GM13977 (cell line): ENCODE measurements at places on chromosomes 7 and 10.

DNA sequence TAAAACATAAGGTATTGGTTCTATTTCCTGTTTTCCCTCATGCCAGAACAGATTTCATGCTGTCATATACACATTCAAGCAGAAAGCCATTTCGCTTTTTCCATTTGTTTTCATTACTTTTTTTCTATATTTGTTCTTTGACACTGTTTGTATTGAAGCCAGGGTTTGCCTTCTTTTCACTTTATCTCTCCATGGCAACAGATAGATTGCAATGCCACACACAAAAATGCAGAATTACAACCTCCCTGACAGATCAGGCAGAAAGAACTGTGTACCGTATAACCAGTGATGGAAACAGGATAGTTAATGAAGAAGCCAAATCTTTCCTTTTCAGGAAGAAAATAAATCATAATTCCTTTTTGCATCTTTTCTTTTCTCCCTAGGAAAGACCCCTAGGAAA, 103.0 kb upstream of the PCGF5 start:
- DNase-seq = no peak

DNA sequence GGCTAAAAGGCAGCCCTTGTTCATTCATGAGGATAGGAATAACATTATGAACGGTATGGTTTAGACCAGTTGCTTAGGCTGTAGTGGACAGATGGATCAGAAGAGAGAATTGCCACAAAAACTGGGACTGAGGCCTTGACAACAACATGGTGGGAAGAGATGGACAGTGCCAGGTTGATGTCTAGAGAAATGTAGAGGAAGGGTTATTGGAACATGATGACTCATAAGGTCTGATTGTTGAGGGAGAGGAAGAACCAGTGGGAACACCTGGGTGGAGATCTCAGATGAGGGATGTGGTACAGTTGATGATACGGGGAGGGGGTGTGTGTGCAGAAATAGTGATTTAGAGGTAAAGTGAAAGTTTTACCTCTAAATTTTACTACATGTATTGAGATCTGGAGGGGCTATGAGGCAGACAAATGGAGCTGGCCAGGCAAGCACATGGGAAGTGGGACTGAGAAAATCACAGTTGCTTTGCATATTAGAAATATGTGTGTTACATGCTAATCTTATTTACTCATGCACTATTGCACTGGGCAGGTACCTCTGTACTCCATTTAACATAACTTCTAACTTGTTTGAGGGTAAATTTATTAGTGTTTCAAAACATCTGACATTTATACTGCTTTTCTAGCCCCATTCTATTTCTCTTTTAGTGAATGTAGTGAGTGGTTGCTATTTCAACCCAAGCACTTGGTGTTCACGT, 65.6 kb downstream of the PLCE1 start:
- no peak for DNase-seq

DNA sequence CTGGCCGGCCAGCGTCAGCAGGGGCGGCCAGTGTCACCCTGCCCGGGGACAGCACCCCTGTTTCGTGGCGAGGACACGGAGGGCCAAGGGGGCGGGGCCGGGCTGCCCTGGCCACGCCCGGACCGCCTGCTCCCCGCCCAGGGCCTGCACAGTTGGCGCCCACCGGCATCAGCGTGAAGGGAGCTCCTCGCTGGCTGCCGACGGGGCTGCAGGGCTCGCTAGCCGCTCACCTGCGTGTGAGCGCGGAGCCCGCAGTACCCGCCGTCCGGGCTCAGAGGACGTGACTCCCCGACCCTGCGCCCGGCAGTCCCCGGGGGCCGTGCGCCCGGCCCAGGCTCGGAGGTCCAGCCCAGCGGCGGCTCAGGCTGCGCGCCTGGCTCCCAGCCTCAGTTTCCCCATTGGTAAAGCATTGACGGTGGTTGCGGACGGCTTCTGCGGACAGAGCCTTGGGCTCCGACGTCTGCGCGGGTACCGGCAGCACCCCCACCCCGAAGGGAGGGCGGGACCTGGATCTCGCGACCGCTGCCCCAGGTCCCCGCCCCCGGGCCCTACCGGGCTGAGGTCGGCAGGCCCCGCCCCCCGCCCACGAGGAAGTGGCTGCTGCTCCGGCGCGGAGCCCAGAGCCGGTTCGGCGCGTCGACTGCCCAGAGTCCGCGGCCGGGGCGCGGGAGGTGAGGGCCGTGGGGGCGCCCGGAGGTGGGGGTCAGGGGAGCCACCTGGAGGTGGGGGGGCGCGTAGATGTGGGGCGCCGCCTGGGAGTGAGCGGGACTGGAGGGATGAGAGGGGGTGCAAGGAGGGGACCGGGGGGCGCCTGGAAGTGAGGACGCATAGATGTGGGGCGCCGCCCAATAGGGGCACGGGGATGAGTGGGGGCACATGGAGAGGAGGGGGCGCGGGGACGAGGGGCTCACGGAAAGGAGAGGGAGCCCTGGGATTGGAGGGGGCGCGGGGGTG, at the start of gene ARPC1B:
Gene ARPC1B (plus strand): TSS at position 620 of the 954 bp plus-strand sequence. CDS start 10,985 bp downstream, outside the sequence.
- DNase-seq = peak; percentile 99

GRCh38 chr7:121385800-121386179, 10.3 kb downstream of the FAM3C start:
- DNase-seq = peak; percentile 47

DNA sequence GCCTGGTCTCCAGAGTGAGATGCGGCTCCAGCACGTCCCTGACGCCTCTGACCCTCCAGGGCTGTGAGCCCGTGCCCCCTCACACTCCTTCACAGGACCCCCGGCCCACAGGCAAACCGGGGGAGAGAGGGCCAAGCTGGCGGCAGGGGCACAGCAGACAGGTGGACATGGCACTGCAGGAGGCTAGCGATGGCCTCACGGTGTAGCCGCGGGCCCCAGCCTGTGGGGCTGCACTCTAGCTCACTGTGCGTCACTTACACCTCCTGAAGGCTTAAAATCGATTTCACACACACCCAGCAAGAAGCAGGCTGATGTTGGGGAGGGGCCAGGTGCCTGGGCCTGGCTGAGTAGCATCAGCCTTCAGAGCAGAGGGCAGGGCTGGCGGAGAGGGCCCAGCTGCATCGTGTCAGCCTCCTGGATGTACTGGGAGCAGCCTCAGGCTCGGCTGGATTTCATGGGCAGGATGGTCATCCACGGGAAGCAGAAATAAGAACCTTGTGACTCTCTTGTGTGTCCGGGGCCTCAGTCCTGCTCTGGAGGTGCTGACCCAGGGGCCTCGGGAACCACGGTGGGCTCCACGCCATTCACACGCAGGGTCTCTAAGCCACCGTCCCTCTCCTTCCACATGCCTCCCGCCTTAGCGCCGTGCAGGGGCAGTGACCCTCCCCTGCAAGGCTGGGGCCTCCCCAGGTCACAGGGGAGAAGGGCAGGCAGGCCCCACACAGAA, 19.4 kb upstream of the KNDC1 start:
- no peak for DNase-seq

- no peak for DNase-seq
These were observed 274.6 kb downstream of the ELFN1 start for GRCh38 chr7:1944619-1945210.

GRCh38 chr7:88191911-88192310, 27.9 kb downstream of the SRI start:
- DNase-seq = no peak

GRCh38 chr10:128047351-128047750, 78.9 kb downstream of the MKI67 start:
- peak; percentile 91 for DNase-seq

- DNase-seq = no peak
These were observed 34.0 kb upstream of the ELN start for GRCh38 chr7:73994023-73994422.

DNA sequence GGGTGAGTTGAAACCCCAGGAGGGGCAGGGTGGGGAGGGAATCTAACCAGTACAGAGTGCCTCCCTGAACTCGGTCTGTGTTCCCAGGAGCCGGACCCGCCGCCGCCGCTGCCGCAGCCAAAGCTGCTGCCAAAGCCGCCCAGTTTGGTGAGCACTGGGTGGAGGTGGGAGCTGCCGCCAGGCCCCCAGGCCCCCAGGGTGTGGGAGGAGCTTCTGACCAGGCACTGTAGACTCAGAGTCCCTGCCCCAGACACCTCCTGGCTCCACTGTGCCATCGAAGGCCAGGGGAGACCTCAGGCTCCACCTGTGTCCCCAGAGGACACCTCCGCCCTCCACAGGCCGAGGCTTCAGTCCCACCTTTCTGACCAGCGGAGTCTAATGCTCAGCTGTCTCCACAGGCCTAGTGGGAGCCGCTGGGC, 20.4 kb upstream of the LIMK1 start:
- no peak for DNase-seq

DNA sequence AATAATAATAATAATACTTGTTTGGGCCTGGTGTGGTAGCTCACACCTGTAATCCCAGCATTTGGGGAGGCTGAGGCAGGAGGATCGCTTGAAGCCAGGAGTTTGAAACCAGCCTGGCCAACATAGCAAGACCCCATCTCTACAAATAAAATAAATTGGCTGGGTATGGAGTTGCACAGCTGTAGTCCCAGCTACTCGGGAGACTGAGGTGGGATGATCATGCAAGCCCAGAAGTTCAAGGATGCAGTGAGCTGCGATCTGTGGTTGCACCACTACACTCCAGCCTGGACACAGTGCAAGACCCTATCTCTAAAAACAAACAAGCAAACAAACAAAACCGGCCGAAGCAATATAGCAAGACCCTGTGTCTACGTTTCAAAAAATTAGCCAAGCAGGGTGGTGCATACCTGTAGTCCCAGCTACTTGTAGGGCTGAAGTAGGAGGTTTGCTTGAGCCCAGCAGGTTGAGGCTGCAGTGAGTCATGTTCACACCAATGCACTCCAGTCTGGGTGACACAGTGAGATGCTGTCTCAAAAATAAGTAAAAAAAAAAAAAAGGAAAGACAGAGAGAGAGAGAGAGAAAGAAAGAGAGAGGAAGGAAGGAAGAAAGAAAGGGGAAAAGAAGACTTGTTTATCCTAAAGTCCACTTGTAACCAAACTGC, 85.6 kb upstream of the KDM7A start:
- DNase-seq = no peak

GRCh38 chr10:116721547-116722392, 20.6 kb downstream of the HSPA12A start:
- DNase-seq = no peak

DNA sequence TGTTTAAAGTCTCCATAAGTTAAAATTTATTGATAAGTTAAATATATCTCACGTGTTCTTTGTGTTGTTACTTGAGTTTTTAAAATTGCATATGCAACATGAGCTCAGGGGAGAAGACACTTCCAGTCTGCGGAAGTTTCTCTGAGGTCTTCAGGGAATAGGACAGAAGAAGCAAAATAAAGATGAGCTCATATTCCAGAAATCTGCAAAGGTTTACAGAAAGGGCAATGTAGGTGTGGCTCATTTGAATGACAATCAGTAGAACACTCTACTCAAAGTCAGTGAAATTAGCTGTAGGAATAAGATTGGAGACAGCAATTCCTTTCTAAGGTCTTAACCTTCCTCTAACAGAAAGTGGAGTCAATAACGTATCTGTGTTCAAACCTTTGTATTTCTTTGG, 53.7 kb downstream of the CACNA2D1 start:
- DNase-seq = no peak

DNA sequence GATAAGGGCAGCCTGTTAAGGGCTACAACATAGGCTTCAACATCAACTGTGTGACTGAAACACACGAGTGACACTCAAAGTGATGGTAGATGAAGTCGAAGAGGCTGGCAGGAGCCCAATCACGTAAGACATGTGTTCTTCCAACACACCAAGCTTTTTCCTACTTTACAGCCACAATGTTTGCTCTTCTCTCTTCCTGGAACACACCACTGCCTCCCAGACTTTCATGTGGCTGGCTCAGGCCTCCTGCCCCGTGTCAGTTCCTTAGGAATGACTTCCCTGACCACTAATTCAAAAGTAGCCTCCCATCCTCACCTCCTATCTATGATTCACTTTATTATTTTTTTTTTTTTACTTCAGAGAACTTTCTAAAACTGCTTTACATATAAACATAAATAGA, 209.2 kb downstream of the GPAM start:
- no peak for DNase-seq

DNA sequence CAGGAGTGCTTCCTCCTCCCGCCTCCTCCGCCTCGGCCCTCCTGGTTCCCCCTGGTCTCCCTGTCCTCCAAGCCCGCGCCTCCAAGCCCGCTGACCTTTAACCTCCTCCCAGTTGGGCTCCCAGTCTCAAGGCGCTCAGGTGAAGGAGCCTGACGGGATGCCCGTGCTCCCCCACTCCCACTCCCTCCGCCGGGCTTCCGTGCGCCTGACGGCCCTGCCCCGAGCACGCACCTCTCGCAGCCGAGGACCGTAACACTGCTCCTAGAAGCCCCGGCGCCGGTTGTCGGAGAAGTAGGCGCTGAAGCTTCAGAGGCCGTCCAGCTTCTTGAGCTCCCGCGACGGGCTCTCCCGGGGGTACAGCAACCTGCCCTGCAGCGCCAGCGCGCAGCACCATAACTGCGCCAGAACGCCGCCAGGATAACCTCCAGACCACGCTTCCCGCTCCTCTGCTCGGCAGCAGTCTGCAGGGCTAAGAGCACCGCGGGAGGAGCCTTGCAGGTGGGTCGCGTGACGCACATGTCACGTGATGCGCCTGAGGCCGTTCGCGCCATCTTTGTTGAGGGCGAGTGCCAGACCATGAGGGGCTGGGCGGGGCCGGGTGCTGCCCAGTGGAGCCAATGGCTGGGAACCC, 71.0 kb upstream of the ZNF479 start:
- no peak for DNase-seq

GRCh38 chr7:19101909-19102308, 15.5 kb downstream of the TWIST1 start:
- no peak for DNase-seq

GRCh38 chr10:93417921-93418320, 64.2 kb downstream of the MYOF start:
- no peak for DNase-seq

- no peak for DNase-seq
These were observed 158.3 kb downstream of the ZNF438 start for GRCh38 chr10:30873411-30873810.

GRCh38 chr7:136308230-136308629, 331.1 kb upstream of the MTPN start:
- DNase-seq = no peak

GRCh38 chr10:7408291-7409044, 2.4 kb downstream of the SFMBT2 start:
- DNase-seq = peak; percentile 79

DNA sequence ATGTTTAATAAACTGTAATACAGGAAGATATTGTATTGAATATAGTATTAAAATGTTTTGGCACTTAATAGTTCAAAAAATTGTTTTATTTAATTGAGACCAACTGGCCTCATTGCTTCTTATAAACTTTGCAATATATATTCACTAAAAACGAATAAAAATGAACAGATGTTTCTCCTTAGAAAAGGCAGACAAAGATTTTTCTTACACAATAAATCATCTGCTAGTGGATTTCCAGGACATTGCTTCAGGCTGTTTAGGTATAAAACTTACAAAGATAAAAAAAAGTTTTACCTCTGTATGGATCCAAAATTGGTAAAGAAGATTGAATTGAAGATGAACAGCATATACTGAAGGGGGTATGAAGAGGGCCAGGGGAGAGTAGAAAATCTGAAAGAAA, 143.6 kb downstream of the AGMO start:
- DNase-seq = no peak

DNA sequence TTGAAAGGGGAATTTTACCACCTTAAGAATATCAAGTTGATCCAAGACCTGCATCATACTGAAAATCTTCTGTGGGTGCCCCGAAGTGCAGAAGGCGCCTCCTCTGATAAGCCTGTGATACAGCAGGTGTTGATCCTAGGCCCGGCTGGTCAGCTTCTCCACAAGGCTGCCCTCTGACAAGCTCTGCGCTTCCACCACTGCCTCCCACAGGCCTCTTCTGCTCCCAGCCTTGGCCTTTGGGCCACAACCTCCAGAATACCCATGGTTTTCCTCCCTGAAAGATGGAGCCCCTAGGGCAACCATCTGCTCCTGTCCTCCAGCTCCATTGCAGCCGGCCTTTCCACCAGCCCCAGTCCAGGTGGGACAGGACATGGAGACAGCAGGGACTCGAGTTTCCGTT, 5.6 kb upstream of the OGDHL start:
- no peak for DNase-seq
